RPMI7951 (cell line): ENCODE measurements at places on chromosomes 3 and 15. TPM values are rescaled to one million over a fixed set of nuclear protein-coding genes. Genes with fewer than 3 reads are reported as not detected.

DNA sequence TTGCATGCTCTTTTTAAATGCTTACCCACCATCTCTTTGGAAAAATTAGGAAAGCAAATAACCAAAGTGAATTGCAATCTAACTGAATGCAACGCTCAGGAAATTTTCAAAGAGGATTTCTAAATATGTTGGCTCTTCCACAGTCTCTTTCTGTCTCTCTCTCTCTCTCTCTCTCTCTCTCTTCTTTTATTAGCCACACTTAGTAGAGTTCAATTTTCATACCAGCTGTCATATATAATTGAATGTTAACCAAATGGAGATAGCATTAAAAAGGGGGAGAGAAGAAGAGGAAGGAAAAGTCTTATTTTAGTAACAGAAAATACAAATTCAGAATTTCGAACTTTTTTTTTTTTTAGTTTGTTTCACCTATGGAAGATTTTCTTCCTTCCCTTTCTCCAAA, 235.9 kb upstream of the GBE1 start:
- DNase-seq = no peak

CASR gene
- total RNA-seq = not detected in 2 replicates

DNA sequence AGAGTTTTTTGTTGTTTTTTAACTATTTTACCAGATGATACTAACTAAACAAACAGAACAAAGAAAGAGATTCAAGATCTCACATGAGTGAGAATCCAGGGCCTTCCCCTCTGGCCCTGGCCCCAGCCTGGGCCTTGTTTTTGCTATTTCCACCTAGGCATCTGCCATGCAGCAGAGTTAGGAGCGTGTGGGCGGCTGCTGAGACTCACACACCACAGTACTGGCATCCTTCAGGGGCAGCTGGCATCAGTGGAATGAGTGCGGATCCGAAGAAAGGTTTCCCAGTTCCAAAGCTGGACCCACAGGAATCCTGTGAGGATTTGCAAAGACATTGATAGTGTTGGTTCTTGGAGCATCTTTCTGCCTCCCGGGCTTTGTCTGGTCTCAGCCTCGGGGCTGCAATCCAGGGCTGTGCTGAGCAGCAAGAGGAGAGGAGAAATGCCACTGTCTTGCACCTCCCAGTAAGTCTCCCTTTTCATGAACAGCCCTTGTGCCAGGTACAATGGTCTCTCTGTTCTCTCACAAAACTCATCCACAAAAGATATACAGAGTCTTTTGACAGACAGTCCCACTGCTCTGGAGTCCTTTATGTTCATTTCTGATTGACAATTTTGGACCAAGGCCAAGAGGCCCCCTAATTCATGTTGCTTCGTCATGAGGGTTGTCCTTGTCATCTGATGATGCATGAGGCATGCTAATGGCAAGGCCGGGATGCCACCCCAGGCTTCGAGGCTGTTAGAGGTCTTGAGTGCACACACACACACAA, 46.6 kb downstream of the APH1B start:
- peak; percentile 63 for DNase-seq

DNA sequence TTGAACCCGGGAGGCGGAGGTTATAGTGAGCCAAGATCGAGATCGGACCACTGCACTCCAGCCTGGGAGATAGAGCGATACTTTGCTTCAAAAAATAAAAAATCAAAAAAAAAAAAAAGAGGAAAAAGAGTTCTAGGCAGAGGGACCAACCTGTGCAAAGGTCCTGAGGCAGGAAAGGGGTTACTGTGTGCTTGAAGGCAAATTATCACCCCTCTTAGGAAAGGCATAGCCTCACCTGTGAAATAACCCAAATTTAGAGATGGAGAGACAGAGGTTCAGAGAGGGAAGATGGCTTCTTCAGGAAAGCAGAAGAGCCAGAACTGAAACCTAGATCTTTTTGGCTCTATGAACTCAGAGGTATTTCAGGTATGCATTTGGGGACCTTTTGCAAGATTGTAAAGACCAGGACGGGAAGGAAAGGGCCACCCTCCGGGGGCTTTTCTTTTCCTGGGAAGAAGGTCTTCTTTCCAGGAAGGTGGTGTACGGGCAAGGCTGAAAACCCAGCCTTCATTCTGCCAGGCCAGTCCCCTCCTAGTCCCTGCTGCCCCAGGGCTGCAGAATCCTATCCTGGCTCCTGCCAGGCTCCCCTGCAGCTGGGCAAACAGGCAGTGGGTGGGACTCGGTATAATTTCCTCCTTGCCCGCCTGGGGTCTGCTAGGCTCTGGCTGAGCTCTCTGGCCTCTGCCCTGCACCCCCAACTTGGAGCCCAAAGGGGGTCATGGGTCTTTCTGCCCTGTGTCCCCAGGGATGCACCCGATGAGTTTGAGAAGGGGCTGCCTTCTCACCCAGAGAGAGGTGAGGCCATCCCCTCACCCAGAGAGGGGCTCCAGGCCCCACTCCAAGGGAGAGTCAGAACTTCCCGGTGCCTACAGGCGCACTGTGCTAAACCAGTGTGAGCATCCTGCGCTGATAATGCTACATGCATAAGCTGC, 14.4 kb upstream of the CSK start:
- DNase-seq = no peak

GRCh38 chr15:35439291-35439690, 106.7 kb downstream of the DPH6 start:
- peak; percentile 19 for DNase-seq

DNA sequence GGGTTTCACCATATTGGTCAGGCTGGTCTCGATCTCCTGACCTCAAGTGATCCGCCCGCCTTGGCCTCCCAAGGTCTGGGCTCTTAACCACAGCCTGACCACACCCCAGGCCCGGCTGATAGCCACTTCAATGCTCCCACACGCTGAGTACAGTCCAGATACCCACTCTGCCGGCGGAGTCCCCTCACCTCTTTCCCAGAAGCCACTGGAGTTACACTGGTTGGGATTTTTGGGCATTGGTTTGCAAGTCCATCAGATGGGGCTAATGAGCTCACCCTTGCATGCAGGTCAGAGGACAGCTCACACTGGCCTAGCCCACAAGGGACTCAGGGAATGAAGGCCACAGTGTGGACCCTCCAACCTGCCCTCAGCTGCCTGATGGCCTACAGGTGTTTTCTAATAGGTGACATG, 60.1 kb downstream of the IQSEC1 start:
- no peak for DNase-seq
